Thymus (tissue), 14 donors: ENCODE measurements at places on chromosomes 2 and 18. TPM values are rescaled to one million over a fixed set of nuclear protein-coding genes. Genes with fewer than 3 reads are reported as not detected.

Gene CHST10
- total RNA-seq: 7.1 TPM

Gene PPIG
- total RNA-seq: 55.4 TPM

Gene CPS1
- total RNA-seq: 1.4 TPM

Gene KCNS3
- total RNA-seq: 0.52 TPM

Gene ABHD1
- total RNA-seq: 0.09 TPM

Gene ERFE
- 0.38 TPM for total RNA-seq

Gene CLEC4F
- total RNA-seq: 0.09 TPM

Gene KCNJ3
- not detected for total RNA-seq
